AG04449 (cell line): ENCODE measurements at places on chromosomes 12 and 14.

DNA sequence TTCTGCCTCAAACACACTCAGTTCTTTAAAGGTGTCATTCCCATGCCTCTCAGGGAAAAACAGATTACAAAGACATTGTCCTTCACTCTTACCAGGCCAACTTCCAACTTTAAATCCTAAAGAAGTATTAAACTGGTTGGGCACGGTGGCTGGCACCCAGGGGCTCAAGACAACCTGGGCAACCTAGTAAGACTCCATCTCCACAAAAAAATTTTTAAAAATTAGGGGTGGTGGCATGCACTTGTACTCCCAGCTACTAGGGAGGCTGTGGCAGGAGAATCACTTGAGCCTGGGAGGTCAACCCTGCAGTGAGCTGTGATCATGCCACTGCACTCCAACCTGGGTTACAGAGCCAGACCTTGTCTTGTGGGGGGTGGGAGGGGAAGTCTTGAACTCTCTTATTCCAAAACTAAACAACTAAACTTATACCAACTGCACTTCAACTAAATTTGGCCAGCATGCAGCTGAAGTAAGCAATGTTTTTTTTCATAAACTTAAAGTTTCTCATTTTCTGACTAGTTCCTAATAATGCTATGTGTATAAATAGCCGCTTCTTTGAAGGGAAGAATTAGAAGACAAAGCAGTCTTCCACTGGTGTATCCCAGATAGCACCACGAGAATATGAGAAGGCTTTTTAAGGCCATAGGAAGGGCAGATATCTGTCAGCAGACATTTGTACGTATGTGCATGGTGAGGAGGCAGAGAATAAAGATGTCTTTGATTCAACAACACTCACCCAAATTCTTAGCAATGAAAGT is 2.4 kb downstream of the SLC11A2 start:
- no peak for DNase-seq

DNA sequence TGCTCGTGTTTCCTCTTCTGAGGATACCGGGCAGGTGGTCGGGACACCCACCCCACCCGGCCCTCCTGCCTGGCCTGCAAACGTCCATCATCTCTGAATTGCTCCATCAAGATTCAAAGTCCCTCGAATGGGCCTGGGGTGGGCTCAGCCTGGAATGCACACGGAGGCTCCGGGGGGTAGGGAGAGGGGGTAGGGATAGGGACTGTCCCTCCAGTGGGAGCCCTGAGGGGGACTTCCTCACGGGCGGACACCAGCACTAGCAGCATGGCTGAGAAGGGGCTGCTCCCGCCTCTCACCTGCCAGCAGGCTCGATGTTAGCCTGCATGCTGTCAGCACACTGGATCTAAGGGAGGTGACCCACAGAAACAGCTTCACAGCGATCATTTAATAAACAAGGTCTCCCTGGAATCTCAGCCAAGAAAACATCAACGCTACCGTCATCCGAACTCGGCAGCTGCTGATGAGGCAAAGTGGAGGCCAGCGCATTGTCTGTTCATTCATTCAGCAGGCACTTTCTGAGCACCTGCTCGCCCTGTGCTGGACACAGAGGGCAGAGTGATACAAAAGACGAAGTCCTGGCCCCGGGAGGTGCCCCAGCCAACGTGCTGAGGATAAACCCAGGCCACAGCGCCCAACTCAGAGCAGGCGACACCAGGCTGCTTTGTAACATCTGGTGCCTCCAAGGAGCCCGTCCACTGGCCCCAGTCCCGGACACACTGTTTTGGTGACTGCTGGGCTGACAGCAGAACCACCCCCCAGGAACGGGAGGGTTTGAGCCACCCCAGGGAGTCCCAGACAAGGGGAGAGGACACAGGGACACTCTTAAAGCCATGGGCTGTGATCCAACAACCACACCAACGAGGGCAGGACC is 6.3 kb downstream of the TMEM179 start:
- DNase-seq = no peak

GRCh38 chr12:131882804-131883520 is 11.5 kb upstream of the ULK1 start:
- DNase-seq = no peak

- DNase-seq = no peak
Measured at GRCh38 chr14:39315859-39316444, 82.2 kb downstream of the MIA2 start.

DNA sequence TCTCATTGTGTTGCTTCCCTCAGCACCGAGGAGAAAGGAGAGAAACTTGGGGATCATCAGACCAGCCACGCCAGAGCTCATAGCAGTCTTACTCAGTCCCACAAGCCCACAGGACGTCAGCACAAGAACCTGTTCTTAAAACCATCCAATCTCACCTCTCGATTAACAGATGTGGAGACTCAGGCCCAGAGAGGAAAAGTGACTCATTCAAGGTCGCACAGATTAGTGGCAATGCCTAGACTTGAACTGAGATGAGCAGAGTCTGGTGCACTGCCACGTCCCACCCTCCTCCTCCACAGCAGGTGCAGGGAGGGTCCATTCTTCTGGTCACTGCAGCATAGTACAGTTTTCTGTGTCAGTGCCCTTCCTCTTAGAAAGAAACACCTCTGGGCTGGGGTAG is 154.9 kb upstream of the PZP start:
- no peak for DNase-seq

DNA sequence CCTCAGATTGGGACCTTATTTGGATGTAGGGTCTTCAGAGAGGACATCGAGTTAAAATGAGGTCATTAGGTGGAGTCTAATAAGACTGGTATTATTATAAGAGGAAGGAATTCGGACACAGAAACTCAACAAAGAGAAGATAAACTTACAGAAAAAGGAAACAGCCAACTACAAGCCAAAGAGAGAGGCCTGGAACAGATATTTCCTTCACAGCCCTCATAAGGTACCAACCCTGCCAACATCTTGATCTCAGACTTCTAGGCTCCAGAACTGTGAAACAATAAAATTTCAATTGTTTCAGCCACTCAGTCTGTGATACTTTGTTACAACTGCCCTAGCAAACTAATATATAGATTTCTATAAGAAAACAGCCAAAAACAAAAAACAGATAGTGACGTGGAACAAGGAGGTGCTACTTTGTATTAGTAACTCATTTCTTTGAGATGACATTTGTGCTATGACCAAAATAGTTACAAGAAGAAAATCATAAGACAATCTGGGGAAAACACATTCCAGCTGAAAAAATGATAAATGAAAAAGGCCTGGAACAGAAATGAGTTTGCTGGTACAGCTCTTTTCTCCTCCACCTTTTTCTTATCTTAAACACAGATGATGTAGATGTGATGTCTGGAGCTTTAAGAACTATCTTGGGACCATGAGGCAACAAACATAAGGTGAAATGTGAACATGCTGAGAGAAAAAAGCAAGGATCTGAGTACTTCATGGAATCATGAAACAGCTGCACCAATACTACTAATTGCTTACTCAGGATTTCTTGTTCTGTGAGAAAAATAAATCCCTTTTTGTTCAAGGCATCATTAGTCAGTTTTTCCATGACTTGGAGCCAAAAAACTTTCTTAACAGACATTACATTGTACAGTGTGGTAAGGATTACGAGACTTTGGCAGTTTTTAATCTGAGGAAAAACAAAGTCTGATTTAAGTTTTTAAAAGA is 243.2 kb downstream of the ANO6 start:
- DNase-seq = no peak

- no peak for DNase-seq
Measured at GRCh38 chr12:25256826-25257225, 6.1 kb upstream of the KRAS start.

DNA sequence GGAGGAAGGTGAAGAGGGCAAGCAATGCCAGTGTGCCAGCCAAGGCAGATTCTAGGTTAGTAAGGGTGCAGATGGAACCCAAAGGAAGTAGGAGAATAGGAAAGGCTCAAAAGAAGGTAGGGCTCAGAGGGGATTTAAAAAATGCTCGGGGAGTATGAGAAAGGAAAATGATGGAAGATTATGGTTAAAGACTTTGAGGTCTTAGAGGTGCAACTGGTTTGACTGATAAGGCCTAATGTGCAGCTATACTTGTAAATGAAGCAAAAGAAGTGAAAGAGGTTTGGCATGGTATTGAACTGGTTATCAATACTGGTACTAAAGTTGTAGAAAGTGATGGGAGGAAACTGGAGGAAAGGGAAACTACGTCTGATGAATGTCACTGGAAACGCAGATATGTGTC is 94.7 kb downstream of the RPS6KA5 start:
- no peak for DNase-seq

GRCh38 chr12:103313894-103314293 is 181.9 kb downstream of the C12orf42 start:
- DNase-seq = no peak

- DNase-seq = no peak
Measured at GRCh38 chr12:12803186-12803585, 10.0 kb upstream of the DDX47 start.
